ENCODE measurements at places on chromosomes 3 and 15.

- no peak for DNase-seq
Observed at GRCh38 chr15:92322566-92323355, 70.9 kb upstream of the ST8SIA2 start.

- no peak for DNase-seq
Observed at GRCh38 chr3:65577843-65578430, 460.8 kb downstream of the MAGI1 start.

DNA sequence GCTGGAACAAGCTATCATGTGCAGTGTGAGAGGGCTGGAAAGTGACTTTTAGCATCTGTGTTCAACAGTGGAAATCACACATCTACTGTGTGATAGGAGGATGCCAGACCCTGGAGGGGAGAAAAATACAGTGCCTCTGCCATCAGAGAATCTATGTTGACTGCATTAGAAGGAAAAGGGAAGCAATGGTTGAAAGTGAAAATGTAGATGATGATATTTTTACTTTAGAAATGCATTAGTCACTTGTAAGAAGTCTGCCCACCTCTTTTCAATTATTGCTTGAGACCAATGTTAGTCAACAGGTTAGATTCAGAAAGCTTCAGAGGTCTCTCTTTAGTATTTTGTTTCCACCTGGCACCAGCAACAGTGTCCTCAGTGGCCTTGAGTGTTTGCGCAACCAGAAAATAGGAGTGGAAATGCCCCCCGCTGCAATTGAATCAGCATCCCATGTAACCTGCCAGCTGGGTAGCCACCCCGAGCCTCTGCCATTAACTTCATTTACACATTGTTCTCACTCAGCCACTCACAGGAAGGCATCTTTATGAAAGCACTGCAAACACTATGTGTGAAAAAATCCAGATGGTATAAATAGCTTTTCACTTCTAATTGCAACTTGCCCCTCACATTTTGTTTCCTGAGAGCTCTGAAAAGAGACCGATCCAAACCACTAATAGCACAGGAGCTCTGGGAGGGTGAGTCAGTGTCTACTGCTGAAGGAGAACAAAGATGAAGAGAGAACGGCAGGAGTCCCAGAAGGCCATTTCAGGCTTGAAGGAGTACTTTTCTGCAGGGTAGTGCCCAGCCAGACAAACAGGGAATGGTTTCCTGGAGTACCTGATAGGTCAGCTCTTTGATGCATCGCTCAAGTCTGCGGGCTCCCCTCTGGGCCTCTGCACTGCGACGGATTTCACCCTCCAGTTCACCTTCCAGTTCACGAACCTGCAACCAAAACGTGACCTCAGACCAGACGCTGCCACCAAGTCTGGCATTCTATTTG is 92.1 kb downstream of the HHLA2 start:
- no peak for DNase-seq

DNA sequence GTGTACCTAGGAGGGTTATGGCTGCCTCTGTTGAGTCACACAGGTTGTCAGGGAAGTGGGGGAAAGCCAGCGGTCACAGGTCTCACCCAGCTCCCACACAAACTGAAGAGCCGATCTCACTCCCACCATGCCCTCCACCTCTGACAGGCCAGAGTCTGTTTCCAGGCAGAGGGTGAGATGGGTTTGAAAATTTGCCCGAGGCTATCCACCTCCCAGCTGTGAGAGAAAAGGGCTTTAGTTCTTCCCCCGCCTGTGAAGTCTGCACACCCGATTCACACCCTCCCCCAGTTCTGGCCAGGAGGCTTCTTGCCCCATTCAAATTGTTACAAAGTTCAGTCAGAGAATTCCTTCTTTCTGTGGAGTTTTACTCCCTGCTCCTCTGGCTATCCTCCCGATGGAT is 446.9 kb downstream of the EDEM1 start:
- no peak for DNase-seq

- DNase-seq, result no peak
Observed at GRCh38 chr15:46856839-46857502, 860.3 kb upstream of the SEMA6D start.

- no peak for DNase-seq
Observed at GRCh38 chr3:154228561-154229216, 95.6 kb downstream of the DHX36 start.

- no peak for DNase-seq
Observed at GRCh38 chr3:187974871-187975271, 179.1 kb upstream of the LPP start.

DNA sequence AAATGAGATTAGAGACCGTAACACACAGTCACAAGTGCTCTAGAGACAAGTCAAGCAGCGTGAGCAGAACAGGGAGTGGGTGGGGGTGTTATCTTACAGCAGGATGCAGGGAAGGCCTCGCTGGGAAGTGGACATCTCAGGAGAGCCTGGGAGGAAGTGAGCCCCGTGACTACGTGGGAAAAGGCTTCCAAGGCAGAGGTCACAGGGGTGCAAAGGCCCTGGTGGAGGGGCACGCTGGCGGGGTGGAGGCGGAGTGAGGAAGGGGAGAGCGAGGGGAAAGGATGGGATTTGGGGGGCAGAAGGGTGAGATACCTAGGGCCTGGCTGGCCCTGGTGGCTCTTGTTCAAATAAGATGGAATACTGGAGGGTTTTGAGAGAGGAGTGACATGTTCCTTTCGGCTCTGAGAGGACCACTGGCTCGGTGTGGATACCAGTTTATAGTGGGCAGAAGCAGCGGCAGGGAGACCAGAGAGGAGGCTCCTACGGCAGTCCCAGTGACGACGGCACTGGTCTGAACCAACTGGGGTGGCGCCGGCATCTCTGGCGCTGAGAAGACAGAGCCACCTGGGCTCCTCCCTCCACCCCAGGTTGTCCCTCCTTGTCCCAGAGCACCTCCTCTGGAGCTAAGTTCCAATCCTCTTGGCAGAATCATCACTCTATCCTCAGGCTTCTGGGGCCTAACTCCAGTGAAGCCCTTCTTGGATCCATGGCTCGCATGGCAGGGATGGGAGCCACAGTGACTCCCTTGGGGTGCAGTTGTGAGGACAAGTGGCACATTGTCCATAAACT is 266.2 kb upstream of the LYSMD4 start:
- no peak for DNase-seq

GRCh38 chr3:155052470-155052869 is 27.6 kb upstream of the MME start:
- no peak for DNase-seq

- DNase-seq, result no peak
Observed at GRCh38 chr15:70058642-70059360, 38.9 kb downstream of the TLE3 start.

DNA sequence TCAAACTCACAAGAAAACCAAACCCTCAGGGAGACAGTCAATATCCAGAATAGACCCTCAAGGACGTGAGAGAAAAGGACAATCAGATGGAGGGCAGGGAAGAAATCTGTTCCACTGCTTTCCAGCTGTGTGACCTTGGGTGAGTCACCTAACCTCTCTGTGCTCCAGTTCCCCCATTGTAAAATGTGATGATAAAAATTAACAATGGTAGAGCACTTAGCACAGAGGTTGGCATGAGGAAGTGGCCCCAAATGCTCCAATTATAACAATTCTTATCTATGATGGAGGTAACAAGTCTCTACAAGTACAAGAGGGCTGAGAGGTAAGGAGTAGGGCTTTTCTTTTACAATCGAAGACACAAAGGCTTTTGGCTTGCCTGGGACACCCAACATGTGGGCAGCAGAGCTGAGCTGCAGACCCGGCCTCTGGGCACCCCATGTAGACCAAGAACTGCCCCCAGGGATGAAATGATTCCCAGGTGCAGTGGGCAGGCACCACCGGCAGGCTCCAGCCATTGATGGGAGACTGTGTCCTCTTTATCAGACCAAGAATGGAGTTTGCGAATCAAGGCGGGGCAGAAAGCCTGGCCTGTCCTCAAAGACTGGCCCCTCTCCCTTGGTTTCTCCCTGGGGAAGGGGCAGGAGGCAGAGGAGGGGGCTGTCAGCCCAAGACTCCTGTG is 22.0 kb downstream of the WNT7A start:
- DNase-seq, result no peak

DNA sequence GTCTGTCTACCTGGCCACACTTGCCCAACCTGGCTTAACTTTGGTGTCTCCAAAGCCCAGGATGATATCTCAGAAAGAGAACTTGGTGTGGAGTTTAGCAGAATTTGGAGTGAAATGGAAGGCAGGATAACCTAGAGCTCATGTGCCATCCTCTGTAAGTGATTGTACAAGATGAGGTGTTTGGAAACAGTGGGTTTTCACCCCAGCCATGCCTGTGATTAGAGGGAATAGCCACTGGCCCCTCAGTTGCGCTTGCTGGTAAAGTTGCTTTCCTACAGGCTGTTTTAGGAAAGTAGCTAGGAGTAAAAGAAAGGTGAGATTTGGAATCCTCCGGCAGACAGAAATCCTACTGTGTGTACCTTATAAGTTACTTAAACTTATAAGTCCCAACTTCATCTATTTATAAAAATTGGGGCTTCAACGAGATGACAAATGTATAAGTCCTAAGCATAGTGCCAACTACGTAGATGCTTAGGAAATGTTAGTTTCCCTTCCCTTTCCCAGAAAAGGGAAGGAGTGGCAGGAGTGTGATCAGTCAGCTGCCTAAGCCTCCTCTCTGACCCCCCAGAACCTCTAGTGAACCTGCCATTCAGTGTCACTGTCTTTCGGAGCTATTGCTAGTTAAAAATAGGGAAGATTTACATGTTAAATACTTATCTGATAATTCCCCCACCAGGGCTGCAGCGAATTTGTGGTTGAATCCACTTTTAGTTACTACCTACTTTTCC is 13.4 kb upstream of the BMF start:
- no peak for DNase-seq

DNA sequence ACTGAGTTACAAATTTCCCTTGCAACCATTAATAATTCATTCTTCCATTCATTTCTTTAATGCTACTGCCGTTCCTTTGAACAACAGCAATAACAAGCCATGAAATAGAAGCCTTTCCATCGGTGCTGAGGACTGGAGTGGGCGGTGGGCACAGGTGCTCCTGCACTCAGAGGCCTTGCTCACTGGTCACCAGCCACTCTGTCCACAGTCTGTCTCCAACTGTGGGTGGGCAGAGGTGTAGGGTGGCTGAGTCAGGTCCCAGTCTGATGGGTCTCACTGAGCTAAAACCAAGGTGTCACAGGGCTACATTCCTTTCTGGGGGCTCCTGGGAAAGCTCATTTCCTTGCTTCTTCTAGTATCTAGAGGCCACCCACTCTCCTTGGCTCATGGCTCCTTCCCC is 6.3 kb upstream of the FAM3D start:
- no peak for DNase-seq

- no peak for DNase-seq
Observed at GRCh38 chr3:171446301-171446700, 13.9 kb downstream of the TNIK start.

DNA sequence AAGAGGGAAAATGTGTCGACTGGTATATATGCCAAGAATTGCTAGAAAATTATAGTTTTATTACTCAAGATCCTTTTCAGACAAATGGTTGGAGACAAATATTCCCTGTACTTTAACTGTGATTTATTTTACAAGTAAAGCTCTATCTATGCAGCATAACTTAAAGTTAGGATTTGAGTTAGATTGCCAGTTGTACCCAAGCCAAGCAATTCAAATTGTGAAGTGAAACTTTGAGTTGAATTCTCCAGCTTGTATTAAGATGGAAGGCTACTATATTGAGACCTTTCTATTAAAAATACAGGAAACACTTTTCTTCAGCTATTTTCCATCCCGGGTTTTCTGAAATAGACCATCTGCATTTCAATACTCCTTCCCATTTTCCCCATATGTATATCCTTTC is 333.1 kb upstream of the RBMS3 start:
- no peak for DNase-seq

DNA sequence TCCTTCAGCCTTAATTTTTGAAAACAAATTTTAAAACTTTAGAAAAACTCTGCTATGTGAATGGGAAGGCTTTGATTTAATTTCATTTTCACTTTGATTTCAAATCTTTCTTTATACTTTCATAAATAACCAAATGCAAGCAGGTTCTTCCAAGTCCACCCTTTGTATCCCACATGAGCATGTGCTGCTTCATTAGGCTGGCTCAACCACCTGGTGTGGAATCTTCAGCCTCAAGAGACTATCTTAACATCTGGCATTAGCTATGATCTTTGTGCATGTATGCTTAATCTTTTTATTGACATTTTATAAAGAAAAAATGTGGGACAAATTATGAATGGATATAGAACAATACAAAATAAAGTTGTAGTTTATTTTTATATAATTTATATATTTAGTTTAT is 81.8 kb upstream of the MLF1 start:
- no peak for DNase-seq

GRCh38 chr3:166488977-166489672 is 651.9 kb upstream of the BCHE start:
- DNase-seq, result no peak

GRCh38 chr3:21734746-21735145 is 16.3 kb downstream of the ZNF385D start:
- no peak for DNase-seq

- DNase-seq, result no peak
Observed at GRCh38 chr3:10721101-10721500, 94.9 kb upstream of the SLC6A11 start.

DNA sequence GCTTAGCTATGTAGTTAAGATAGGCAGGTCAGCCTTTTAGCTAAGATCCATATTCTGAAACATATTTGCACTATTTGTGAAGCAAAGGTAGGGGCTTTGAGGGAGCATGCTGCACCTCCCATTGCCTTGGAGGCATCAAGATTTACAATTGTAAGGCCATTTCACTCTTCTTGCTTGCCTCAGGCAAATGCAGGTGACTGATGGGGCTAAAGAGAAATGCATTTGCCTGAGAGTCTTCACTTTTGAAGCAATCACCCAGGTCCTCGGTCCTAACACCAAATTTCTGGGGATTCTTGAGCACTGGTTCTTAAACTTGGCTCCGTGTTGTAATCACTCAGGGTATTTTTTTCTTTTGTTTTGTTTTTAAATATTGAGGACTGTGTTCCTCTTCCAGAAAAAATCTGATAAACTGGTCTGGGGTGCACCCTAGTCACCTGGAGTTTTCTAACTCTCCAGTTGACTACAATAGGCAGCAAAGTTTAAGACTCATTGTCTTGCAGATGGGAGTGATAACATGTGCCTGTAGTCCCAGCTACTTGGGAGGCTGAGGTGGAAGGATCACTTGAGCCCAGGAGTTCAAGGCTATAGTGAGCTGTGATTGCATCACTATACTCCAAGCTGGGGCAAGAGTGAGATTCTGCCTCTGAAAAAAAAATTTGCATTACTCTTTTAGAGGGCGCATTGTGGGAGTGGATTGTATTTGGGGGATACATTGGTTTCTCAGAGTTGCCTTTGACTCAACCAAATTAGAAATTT is 68.1 kb downstream of the EOMES start:
- no peak for DNase-seq

DNA sequence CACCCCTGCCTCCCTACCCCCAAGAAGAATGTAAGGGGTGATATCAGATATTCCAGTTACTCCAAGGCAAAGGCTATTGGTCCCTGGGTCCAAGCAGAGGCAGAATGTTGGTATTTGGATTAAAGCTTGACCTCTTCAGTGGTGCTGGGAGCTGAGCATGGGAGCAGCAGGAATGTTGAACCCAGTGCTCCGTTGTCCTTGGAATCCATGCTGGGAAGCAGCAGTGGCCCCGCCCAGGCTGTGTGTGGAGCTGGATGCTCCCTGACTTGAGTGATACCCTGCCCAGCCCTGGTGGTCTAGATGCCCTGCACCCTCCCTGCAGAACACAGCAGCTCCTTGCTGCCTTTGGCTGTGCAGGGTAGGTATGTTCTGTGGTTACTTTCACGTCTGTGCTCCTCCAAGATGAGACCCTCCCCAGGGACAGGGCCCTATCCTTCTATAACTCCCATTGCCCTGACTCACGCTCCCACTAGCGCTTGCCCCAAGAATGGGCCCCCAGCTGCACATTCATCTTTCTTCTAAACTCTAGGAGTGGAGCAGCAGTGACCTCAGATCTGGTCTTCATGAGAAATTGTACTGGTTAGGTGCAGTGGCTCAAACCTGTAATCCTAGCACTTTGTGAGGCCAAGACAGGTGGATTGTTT is 35.1 kb downstream of the UMPS start:
- no peak for DNase-seq
